ENCODE measurements at places on chromosomes 12 and 14. TPM values are rescaled to one million over a fixed set of nuclear protein-coding genes. Genes with fewer than 3 reads are reported as not detected.

- H3K36me3 ChIP-seq = peaks cover 30% of the 10 kb centered on the region
- no peaks in the 10 kb centered on the region for H3K27me3 ChIP-seq
Observed at GRCh38 chr12:6963016-6963731, 7.3 kb downstream of the PHB2 start.

- H3K4me1 ChIP-seq = no peaks in the 10 kb centered on the region
- H3K27me3 ChIP-seq = no peaks in the 10 kb centered on the region
- no peak for DNase-seq
- H3K36me3 ChIP-seq = no peaks in the 10 kb centered on the region
- no peak overlapping the region for H3K4me3 ChIP-seq
- H3K27ac ChIP-seq = no peak overlapping the region
Observed at GRCh38 chr14:25411781-25412757, 362.1 kb upstream of the STXBP6 start.

- H3K27ac ChIP-seq = no peak overlapping the region
- no peak overlapping the region for H3K4me3 ChIP-seq
- no peaks in the 10 kb centered on the region for H3K36me3 ChIP-seq
- H3K4me1 ChIP-seq = no peaks in the 10 kb centered on the region
Observed at GRCh38 chr12:120842595-120842994, 61.6 kb downstream of the SPPL3 start.

GRCh38 chr12:53932915-53933314, 5.7 kb upstream of the HOXC13 start:
- no peak for DNase-seq
- no peaks in the 10 kb centered on the region for H3K4me1 ChIP-seq
- no peaks in the 10 kb centered on the region for H3K36me3 ChIP-seq
- peaks cover 96% of the 10 kb centered on the region for H3K27me3 ChIP-seq

DNA sequence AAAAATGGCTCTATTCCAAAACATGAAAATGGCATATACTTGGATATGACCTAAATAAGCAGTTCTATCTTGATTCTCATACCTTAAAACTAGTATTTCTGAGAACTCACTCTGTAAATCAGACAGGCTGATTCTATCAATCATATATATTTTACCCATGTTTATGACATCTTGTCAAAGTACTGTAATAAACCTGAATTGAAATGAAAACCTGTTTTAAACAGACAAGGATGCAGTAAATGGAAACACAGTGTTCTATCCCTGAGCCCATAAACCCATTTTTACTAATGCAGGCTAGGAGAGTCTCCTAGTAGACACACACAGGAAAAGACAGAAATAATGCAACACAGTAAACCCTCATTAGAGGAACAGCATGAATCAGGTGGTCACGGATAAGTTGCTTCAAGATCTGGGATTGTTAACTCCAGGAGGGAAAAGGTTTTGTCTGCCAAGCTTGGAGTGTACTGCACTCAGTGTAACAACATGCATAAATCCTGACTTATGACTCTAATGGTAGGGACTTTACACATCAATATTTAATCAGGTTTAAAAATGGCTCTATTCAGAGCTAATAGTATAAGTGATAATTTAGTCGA, 93.6 kb upstream of the CPNE8 start:
- no peaks in the 10 kb centered on the region for H3K4me1 ChIP-seq
- H3K4me3 ChIP-seq = no peak overlapping the region
- no peaks in the 10 kb centered on the region for H3K36me3 ChIP-seq
- no peaks in the 10 kb centered on the region for H3K27me3 ChIP-seq

Gene PDZRN4
- 2.1 TPM for total RNA-seq

- H3K36me3 ChIP-seq = no peaks in the 10 kb centered on the region
- no peak overlapping the region for H3K27ac ChIP-seq
- no peak overlapping the region for H3K4me3 ChIP-seq
- no peaks in the 10 kb centered on the region for H3K4me1 ChIP-seq
Observed at GRCh38 chr12:43694879-43695278, 63.7 kb downstream of the PUS7L start.

DNA sequence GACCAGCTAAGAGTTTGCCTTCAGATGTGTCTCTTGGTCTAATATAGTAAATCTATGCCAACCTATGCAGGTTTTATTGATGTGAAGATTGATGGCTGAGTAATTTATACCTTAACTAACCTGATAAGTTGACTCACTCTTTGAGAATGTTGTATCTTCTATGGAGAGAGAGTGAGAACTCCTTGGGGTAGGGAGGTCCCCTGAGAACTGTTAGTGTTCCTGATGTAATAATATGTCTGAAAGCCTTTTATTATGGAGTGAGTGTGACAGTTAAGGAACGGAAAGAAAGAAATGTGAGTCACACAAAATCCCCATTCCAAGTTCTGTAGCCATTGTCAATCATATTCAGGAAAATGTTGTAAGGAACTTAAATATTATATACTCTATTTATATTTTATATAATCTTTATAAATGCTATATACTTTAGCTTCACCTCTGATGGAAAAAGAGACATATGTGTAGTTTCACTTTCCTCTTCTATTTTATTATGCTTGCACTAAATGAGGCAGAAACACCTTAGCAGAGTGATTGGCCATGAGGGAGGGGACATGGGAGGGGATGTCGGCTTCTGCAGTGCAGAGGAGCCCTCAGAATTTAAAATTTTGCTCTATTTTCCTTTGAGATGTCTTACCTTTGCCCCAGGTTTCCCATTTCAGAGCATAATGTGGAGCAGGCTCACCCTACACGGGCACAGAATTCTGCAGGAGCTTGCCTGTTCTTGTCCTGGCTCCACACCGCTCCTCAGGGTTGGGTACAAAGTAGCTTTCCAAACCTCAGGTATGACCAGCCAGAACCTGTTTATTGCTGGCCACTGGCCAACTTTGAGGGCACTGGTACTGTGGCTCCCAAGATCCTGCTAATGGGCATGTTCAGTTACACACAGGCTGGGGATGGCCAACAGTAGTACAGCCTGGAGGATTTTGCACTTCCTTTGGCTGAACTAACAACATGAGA, 57.7 kb downstream of the ARF6 start:
- peaks cover 10% of the 10 kb centered on the region for H3K4me1 ChIP-seq
- no peaks in the 10 kb centered on the region for H3K36me3 ChIP-seq
- H3K27me3 ChIP-seq = no peaks in the 10 kb centered on the region

DNA sequence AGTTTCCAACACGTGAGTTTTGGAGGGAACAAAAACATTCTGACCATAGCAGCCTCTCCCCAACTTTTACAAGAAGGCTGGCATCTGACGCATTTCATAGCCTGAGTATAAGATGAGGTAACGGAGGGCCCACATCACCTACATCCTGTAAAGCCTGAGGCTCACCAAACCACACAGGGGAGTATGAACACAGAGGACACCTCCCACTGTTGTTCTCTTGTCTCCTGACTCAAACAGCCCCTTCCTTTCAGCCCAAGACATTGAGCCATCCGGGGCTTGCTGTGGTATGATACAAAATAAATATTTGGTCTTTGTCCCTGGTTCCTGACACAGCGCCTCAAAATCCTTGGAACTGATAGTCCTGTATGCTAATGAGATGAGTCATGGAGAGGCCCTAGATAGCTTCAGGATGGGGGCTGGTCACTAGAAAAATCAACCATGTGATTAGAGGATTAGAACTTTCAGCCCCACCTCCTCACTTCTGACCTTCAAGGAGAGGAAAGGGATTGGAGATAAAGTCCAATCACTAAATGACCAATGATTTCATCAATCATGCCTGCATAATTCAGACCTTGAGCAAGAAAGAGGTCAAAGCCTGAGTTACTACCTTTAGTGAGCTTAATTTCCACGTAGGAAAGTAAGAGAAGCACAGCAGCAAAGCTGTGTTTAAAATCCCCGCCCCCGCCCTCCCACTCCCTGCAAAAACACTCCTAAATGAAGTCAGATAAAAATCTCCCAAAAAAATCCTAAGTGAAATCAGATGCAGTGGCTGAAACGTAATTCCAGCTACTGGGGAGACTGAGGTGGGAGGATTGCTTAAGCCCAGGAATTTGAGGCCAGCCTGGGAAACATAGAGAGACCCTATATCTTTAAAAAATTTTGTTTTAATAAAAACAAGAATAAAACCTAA, 236.4 kb downstream of the PCNX1 start:
- H3K27me3 ChIP-seq = no peaks in the 10 kb centered on the region
- peak overlapping the region; percentile 27 for H3K27ac ChIP-seq
- DNase-seq = no peak
- no peaks in the 10 kb centered on the region for H3K4me1 ChIP-seq
- H3K4me3 ChIP-seq = no peak overlapping the region

DNA sequence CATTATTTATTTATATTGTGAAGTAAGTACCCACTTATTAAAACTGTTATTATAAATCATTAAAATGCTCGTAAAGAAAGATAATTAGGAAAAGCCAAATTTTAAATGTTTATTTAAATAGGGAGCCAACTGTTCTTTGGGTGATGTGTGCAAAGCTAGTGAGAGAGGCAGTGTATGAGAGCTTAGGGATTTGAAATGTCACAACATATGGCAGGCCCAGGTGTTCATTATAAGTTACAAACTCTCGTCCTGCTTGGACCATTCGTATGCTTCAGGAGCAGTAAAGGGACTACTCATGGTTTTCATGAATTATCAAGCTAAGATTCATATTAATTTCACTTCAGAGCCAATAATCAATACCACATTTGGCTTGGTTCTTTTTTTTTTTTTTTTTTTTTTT, 154.5 kb downstream of the TGFB3 start:
- DNase-seq = no peak
- peaks cover 5% of the 10 kb centered on the region for H3K4me1 ChIP-seq
- H3K36me3 ChIP-seq = no peaks in the 10 kb centered on the region
- no peaks in the 10 kb centered on the region for H3K27me3 ChIP-seq

DNA sequence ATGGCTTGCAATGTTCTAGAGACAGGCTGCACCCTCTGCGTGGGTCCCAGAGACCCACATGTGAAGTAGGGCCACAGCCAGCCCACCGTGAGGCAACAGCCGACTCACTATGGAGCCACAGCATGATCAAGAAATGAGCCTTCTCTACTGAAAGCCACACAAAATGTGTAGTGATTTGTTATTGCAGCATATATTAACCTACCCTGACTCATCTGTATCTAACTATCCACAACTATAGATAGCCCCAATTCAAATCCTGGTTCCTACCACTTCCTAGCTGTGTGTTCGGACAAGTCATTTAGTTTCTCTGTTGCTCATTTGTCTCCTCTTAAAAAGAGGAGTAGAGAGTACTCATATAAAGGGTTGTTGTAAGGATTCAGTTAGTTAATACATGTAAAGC, 1152.3 kb downstream of the BCL11B start:
- H3K27ac ChIP-seq = no peak overlapping the region
- no peak for DNase-seq
- H3K27me3 ChIP-seq = no peaks in the 10 kb centered on the region
- no peak overlapping the region for H3K4me3 ChIP-seq
- H3K4me1 ChIP-seq = no peaks in the 10 kb centered on the region

Gene SDR9C7
- total RNA-seq = not detected

- peak; percentile 25 for DNase-seq
- H3K4me1 ChIP-seq = no peaks in the 10 kb centered on the region
- no peaks in the 10 kb centered on the region for H3K27me3 ChIP-seq
- H3K27ac ChIP-seq = peak overlapping the region; percentile 48
- no peaks in the 10 kb centered on the region for H3K36me3 ChIP-seq
Observed at GRCh38 chr12:57887631-57888408, 41.3 kb upstream of the CTDSP2 start.

GRCh38 chr12:90048918-90049317, 340.3 kb upstream of the ATP2B1 start:
- no peak overlapping the region for H3K27ac ChIP-seq
- no peaks in the 10 kb centered on the region for H3K36me3 ChIP-seq
- DNase-seq = no peak
- H3K4me3 ChIP-seq = no peak overlapping the region
- H3K27me3 ChIP-seq = no peaks in the 10 kb centered on the region
- H3K4me1 ChIP-seq = no peaks in the 10 kb centered on the region

GRCh38 chr12:52946797-52947547, 1.9 kb upstream of the KRT18 start:
- no peaks in the 10 kb centered on the region for H3K27me3 ChIP-seq
- no peak overlapping the region for H3K4me3 ChIP-seq
- peaks cover 3% of the 10 kb centered on the region for H3K36me3 ChIP-seq
- no peak for DNase-seq
- peaks cover 14% of the 10 kb centered on the region for H3K4me1 ChIP-seq

GRCh38 chr12:45232756-45233372, 17.0 kb downstream of the ANO6 start:
- H3K4me1 ChIP-seq = peaks cover 23% of the 10 kb centered on the region
- H3K27ac ChIP-seq = peak overlapping the region; percentile 44
- H3K27me3 ChIP-seq = no peaks in the 10 kb centered on the region
- H3K36me3 ChIP-seq = no peaks in the 10 kb centered on the region
- H3K4me3 ChIP-seq = no peak overlapping the region
- DNase-seq = no peak

DNA sequence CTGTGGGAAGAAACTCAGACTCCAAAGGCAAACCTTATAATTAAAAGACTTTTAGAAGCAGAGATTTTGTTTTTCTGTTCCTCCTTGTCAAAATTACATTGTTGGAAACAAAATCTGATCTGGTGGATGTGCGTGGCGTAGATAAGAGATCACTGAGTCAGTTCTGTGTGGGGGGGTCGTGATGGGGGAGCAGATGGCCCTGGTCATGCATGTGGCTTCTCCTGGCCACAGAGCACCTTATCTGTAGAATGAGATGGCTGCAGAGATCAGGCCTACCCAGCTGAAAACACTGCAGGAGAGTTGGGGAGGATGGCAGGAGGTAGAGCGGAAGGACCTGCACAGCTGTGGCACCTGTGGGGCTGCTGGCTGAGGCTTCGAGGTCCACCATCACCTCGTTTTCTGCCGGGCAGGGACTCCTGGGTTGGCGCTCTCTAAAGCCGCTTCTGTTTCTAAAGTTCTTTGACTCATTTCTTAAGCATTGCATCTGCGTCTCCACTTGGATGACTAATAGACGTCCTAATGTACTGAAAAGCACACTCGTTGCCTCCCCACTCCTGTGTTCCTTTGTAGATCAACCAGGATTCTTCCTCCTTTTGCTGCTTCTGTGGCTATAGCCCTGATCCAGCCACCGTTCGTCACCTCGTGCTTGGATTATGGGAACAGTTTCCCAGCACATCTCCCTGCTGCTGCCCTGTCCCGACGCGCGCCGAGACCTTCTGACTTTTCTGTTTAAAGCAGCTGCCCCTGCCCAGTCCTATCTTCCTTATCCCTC, 93.4 kb downstream of the TSPAN9 start:
- no peak for DNase-seq
- no peak overlapping the region for H3K4me3 ChIP-seq
- peaks cover 6% of the 10 kb centered on the region for H3K36me3 ChIP-seq
- no peak overlapping the region for H3K27ac ChIP-seq
- no peaks in the 10 kb centered on the region for H3K27me3 ChIP-seq

Gene LRP6
- total RNA-seq = 44.1 TPM

GRCh38 chr14:77240336-77240915, 30.6 kb downstream of the NGB start:
- no peaks in the 10 kb centered on the region for H3K36me3 ChIP-seq
- DNase-seq = no peak
- H3K27ac ChIP-seq = no peak overlapping the region
- H3K27me3 ChIP-seq = no peaks in the 10 kb centered on the region
- H3K4me1 ChIP-seq = no peaks in the 10 kb centered on the region
